Muscle of back (tissue), 13 donors: ENCODE measurements at places on chromosomes 6 and 20. TPM values are rescaled to one million over a fixed set of nuclear protein-coding genes. Genes with fewer than 3 reads are reported as not detected.

KCNG1 gene
- polyA plus RNA-seq, result 0.57 TPM

GPR6 gene
- polyA plus RNA-seq, result not detected

DNA sequence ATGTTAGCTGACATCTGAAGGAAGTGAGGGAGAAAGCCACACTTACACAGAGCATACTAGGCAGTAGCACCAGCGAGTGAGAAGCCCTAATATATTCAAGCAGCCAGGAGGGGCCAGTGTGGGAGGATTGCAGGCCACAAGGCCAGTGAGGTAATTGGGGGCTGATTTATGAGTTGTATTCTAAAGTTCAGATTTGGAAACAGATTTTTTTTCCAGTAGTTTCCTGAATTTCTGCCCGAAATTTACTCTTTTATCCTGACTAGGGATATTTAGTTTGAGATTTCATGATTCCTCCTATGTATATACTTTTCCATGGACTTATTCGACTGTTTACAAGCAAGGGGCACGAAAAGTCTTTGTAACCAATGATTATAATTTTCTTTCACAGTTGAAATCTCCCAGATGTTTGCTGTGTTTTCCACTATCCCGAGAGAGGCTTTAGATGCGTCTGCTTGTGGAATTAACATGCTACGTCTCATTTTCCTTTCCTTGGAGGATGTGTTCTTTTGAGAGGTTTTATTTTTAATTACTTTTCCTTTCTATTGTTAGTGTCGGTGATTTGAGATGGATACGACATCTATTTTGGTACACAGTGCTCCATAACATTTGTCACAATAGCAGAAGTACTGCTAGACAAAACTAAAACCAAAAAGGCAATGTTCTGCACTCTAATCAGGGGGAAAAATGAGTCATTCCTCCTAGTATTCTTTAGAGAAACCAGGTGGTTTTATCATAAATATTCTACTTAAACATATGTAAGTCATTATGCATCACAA, 356.3 kb upstream of the HSF2 start:
- DNase-seq, result peak; percentile 76

DNA sequence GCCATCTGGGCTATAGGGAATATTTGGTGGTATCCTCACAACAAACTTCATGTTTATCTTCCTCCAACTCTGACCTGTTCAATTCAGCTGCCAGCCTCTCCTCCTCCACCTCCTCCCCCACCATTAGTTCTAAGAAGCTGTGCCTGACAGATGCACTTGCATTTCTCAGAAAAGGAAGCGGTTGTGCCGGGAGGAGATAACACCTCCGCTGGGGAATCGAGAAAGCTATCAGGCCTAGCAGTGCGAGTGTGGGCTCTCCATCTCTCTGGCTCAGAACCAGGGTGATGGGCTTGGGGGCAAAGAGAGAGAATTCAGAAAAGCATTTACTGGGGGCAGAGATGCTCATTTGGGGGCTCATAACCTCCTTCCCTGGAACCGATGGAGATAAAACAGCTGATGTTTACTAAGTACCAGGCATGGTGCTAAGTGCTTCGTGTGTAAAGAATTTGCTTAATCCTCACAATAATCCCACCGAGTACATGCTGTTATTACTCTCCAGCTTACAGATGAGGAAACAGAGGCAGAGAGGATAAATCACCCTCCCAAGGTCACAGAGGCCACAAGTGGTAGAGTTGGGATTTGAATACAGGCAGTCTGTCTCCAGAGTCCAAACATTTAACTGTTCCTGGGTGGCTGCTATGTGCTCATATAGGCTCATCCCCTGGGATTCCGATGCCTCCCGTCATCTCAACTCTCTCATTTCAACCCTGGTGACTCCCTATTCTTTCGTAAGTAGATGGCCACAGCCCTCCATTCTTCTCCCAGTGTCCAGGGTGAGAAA, 38.3 kb downstream of the COX4I2 start:
- no peak for DNase-seq
